ENCODE measurements at places on chromosomes 7 and 10.

- no peak for DNase-seq
Observed at GRCh38 chr10:58696736-58697135, 184.1 kb downstream of the BICC1 start.

DNA sequence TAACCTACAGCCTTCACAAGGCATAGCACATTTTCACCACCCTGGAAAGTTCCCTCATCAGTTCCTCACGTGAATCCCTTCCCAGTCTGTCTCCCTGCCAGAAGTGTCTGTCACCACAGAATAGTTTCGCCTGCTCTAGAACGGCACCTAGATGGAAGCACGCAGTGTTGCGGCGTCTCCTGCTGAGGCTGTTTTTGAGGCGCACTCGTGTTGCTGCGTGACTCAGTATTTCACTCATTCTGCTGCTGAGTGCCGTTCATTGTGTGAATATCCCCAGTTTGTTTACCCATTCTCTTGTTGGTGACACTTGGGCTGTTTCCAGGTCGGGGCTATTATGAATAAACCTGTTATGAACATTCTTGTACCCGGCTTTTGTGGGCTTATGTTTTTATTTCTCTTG, 12.8 kb downstream of the NOS3 start:
- DNase-seq: no peak

- DNase-seq: no peak
Observed at GRCh38 chr10:70362328-70362727, 20.1 kb downstream of the LRRC20 start.

GRCh38 chr10:77350134-77350533, 287.5 kb downstream of the KCNMA1 start:
- DNase-seq: no peak

DNA sequence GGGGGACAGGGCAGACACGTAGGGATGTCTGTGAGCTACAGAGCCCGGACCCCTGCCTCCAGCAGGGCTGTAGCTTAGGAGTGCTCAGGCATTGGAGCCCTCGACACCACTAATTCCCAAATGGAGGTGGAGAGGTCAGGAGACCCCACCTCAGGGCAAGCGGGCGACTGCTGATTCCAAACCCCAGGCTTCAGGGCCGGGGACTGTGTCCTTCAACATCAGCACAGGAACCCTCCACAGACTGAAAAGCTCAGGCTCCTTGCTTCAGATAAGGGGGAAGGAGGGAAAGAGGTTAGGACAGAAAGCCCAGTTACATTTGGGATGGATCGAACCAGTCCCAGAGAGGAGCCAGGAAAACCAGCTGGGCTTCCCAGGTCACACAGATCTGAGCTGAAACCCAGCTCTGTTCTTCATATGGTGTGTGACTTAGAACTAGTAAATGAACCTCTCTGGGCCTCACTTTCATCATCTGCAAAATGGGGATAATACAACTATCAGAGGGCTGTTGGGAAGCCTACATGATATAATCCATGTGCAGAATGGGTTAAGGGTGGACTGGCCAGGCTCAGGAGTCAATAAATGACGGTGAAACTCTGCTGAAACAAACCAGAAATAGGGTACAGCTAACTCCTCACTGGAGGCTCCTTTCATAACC, 16.7 kb downstream of the POLL start:
- DNase-seq: no peak
